Activated T-helper 1 cell treated with anti-CD3 and anti-CD28 coated beads, Interleukin-12 subunit alpha, Interleukin-12 subunit beta, Interleukin-2, Interleukin-4 antibody, amounts not matched to agents 30 ng/mL and 10 ng/mL and 1 ng/mL, durations not matched to agents 14 hours and 24 hours and 36 hours (primary cell): ENCODE measurements at places on chromosomes 1 and 21.

GRCh38 chr1:161885003-161885402 is 118.9 kb downstream of the ATF6 start:
- DNase-seq: no peak

GRCh38 chr1:85189120-85189519 is 11.7 kb downstream of the SYDE2 start:
- no peak for DNase-seq

GRCh38 chr1:62435231-62436038 is 1.4 kb upstream of the USP1 start:
- DNase-seq: no peak

- DNase-seq: no peak
These were observed 5.4 kb downstream of the PSEN2 start for GRCh38 chr1:226875641-226876295.

- no peak for DNase-seq
These were observed 61.4 kb downstream of the SCCPDH start for GRCh38 chr1:246785494-246786111.

DNA sequence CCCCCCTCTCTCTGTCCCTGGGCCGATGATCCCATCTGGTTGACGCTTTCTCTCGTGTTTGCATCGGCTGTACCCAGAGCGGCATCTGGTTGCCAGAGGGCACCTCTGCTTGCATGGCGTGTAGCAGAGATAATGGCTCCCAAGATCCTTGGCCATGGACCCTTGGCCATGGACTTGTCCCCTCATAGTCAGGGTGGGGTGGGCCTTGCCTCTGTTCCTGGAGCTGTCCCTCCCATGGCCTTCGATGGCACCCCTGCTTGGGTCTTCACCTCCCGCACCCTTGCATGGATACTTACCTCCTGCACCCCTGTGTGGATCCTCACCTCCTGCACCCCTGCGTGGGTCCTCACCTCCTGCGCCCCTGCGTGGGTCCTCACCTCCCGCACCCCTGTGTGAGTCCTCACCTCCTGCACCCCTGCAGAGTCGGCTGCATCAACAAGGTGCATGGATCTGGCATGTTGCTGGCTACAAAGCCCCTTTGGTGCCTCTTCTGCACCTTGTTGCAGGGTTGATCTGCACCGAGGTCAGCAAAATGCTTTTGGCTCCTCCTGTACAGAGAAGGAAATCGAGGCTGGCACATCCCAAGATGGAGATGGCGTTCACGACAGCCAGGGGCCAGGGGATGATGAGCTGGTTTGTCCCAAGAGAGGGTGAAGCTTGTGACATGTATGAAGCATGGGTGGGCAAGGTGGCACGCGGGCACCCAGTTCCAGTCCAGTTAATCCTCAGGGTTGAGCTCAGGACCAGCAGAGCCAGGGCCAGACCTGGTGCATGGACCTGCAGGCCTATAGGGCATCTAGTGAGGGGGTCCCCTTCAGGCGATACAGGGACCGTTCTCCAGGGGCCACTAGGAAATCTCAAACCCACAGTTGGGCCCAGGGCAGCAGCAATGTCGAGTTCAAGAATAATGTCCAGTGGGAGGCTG is 46.1 kb upstream of the C1orf174 start:
- no peak for DNase-seq

- DNase-seq: no peak
These were observed 8.6 kb downstream of the TMEM81 start for GRCh38 chr1:205075642-205076155.

DNA sequence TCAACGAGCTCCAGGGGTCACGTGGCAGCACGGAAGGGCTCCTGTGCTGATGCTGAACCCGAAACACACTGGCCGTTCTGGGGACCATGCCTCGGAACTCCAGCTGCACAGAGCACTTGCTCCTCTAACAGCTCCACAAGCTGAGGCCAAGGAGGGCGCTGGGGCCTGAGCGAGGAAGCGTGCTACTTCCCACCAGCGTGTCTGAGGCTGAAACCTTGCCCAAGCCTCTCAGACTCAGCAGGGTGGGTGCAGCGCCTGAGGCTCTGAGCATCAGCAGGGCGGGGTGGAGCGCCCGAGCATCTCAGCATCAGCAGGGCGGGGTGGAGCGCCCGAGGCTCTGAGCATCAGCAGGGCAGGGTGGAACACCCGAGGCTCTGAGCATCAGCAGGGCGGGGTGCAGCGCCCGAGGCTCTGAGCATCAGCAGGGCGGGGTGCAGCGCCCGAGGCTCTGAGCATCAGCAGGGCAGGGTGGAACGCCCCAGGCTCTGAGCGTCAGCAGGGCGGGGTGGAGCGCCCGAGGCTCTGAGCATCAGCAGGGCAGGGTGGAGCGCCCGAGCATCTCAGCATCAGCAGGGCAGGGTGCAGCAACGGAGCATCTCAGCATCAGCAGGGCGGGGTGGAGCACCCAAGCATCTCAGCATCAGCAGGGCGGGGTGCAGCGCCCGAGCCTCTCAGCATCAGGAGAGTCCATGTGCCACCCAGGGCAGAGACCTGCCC is 9.6 kb downstream of the WRAP73 start:
- DNase-seq: no peak

- no peak for DNase-seq
These were observed 3.3 kb upstream of the FMO4 start for GRCh38 chr1:171310661-171311087.

- DNase-seq: peak; percentile 28
These were observed at the start of gene PADI2 for GRCh38 chr1:17119076-17119772. Gene PADI2, minus strand, starts transcription at chr1:17119451. Its CDS starts 80 bp downstream, at chr1:17119371.

DNA sequence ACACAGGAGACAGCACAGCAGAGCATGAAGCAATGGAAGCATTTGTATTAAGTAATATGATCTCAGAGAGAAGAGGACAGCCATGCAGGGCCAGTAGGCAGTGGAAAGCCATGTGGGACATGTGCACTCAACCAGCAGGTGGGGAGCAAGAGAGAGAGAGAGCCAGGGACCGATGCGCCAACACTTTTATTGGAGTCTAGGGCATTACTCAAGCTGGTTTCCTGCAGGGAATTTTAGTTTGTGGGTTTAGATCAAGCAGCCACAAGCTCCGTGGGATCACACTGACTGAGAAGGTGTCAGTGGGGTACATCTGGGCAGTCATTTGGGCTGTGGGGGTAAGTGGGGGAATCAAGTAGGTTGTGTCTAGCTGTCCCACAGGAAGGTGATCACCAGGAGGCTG is 137.1 kb downstream of the PCBP3 start:
- no peak for DNase-seq

- no peak for DNase-seq
These were observed 36.3 kb downstream of the ARID4B start for GRCh38 chr1:235291599-235292091.

- no peak for DNase-seq
These were observed 20.0 kb downstream of the PHLDA3 start for GRCh38 chr1:201448990-201449389.

DNA sequence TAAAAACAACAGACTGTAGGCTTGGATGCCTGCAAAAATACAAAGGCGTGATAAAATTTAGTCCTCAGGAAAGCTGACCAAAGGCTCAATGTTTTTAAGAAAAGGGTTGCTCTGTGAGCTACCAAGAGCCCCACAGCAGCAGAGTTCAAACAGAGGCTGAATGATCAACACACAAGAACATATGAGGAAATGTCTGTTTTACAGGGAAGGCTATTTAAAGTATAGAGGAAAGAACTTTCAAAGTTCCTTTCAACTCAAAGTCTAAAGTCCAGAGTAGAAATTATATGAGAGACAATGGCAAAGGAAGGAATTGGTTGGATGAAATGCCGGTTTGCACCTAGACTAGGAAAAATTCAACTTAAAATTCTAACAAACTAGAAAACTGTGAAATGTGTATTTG is 8.6 kb downstream of the CLSTN1 start:
- DNase-seq: no peak

DNA sequence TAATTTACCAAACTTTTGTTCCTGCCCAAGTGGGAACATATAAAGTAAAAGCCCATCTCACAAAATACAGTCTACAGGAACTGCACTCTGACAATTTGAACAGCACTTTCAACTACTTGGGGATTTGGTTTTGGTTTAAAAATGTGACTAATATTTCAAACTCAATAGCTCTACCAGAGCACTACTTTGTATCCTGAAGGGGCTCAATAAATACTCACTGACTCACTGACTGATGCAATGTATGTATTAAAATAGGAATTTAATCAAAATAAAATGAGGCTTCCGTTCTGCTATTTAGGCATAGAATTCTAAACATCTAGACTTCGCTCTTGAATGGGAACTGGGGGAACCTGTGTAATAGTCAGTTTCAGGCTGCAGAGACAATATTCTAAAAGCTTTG is 21.9 kb downstream of the EFCAB14 start:
- no peak for DNase-seq

- DNase-seq: peak; percentile 84
These were observed at the start of gene PIGV for GRCh38 chr1:26787706-26788514. Gene PIGV, plus strand, starts transcription at chr1:26787950. Its CDS starts 2,866 bp downstream, at chr1:26790816.

DNA sequence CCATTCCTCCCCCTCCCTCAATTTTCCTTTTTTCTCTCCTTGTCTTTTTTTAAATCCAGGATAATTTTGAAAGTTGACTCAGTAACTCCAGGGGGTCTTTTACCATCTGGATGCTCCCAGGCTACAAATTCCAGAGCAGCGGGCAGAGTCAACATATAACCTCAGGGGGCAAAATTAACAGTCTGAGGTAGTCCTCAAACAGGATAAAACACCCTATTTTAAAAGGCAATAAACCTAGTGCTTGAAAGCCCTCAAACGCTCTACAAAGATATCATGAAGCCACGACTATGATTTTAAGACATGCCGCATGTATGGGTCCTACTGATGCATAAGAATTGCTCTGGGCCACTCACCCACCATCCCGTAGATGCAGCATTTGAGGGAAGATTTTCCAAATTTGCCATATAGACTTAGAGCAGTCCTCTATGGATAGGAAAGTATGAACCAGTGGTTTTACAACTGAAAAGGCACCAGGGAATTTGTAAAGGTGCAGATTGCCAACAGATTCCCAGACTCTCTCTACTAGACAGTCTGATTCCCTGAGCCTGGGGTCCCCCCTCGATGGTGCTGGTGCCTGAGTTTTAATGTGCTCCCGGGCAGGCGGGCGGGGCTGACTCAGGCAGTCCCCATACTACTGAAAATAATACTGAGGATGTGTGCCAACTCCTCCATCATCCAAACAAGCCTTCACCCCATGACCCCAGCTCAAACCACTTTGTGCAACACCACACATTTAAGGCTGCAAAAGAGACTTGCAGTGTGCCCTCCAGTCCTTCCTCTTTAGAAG is 37.2 kb downstream of the PTPN14 start:
- no peak for DNase-seq

- no peak for DNase-seq
These were observed 6.3 kb upstream of the IL20 start for GRCh38 chr1:206859082-206859521.

GRCh38 chr1:199394856-199395255 is 632.7 kb upstream of the NR5A2 start:
- no peak for DNase-seq

- no peak for DNase-seq
These were observed 208.4 kb downstream of the HHIPL2 start for GRCh38 chr1:222339376-222339947.

- no peak for DNase-seq
These were observed 9.7 kb downstream of the ATP2B4 start for GRCh38 chr1:203636291-203636690.

DNA sequence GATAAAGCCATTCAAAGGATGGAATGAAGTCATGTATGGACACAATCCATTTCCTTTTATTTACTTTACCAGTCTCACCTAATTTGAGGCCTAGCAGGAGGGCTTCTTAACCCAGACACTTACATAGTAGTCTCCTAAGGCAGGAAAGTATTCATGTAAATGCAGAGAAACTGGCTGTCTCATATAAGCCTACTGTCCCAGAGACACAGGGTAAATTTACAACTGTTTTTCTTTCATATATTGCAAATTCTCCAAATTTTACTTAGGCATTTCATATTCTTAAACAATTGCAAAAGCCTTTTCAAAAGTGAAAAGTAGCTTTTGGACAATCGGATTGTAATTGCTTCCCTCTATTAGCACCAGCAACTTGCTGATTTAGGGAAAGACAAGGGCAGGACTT is 29.9 kb downstream of the SPAG17 start:
- no peak for DNase-seq

GRCh38 chr21:25281134-25281533 is 326.1 kb downstream of the MRPL39 start:
- no peak for DNase-seq

- no peak for DNase-seq
These were observed 17.7 kb downstream of the CSMD2 start for GRCh38 chr1:34147301-34147700.

DNA sequence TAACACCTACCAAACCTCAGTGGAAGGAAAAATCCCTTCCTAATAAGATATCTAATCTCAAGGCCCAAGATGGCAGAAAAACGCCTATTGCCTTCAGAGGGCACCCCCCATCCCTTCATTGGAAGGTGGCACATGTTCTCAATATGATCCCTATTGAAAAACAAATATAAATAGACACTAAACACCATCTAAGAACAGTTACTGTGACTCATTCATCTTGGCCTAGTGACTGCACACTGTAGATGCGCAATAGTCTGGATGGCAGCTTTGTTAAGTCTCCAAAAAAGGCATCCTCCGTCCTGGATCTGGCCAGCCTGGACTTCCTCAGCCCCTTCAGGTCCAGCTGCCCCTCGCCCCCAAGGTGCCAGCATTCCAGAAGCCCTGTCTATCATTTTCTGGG is 121.9 kb downstream of the CAPN8 start:
- DNase-seq: no peak

- no peak for DNase-seq
These were observed 340.0 kb upstream of the DPYD start for GRCh38 chr1:98260839-98261238.

DNA sequence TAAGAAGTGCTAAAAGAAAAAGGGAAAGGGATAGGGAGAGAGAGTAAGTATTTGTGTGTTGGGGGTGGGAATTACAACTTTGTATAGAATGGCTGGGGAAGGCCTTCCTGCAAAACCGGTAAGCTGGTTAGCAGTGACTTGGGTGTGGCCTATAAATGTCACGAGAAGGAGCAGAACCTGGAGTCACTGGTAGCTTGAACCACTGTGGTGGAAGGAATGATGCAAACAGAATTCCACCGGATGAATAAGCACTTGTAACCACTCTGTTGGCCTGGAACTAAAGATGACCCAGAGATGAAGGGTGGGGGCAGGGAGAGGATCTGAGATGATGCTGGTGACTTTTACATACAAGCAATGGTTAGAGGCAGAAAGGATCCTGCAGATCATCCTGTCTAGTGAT is 8.9 kb downstream of the XKR8 start:
- no peak for DNase-seq

DNA sequence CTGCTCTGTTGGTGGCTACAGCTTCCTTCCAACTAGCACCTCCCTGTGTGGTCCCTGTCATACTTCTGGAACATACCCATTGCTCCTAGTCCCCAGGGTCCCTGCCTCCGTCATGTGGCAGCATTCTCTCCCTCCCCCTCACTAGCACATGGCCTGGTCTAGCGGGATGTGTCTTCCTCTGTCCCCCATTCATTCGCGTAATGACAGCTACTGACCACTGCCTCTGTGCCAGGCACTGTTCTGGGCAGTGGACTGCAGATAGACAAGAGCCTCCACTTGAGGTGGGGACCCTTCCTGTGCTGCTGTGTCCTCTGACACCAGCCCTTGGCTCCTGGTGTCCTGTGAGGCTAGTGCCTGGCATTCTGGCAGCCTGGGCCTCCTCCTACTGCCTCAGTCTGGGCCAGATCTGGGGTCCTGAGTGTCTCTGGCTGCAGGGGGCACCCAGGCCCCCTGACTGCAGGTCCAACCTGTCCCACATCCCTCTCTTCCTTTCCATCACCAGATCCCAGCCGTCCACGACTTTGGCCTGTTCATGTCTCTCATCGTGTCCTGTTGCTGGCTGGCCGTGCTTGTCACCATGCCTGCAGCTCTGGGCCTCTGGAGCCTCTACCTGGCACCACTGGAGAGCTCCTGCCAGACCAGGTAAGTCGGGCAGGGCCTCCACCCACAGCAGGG is 38.1 kb downstream of the DISP3 start:
- DNase-seq: no peak
